Stimulated activated CD8-positive, alpha-beta memory T cell treated with anti-CD3 and anti-CD28 coated beads, Interleukin-4, amount 100 ng/mL, for 1 hour (primary cell): ENCODE measurements at places on chromosomes 3 and 15.

- no peak for DNase-seq
These were observed 43.6 kb downstream of the LDHAL6B start for GRCh38 chr15:59250249-59250648.

GRCh38 chr15:96762566-96762965 lies 432.1 kb downstream of the NR2F2 start:
- DNase-seq: no peak

GRCh38 chr3:41190509-41191284 lies 8.6 kb upstream of the CTNNB1 start:
- no peak for DNase-seq

DNA sequence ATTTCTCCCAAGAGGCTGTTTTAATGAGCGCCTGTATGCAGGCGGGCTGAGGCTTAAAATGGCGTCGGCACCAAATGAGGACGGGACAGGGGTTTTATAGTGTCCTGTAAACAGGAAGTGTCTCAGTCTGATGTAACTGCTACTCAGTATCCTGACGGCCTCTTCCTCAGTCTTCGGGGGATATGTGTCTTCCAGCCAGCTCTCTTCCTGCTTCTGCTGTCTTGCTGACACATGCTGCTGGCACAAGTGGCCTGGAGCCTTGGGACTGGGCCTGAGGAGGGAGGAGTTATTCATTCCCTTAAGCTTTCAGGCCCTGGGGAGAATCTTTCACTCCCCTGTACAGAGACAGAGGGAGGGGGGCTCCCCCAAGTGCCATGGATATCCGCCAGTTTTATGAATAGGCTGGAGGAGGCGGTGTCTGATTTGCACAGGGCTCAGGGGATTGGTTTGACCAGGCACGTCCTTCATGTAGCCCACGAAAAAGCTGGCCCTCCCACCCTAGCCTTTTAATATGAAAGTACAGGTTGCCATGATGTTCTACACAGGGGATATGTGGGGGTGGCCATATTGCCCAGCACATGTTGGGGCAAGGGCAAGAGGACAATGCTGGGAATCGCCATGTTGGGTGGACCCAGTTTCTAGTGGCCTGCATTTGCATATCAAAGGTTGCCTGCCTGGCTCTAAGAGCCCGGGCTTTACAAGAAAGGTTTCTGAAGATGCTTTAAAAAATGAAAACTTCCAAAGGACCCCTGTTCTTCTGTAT lies 19.9 kb downstream of the NDUFB4 start:
- DNase-seq: no peak

GRCh38 chr3:46208167-46208704 lies at the start of gene CCR1:
Gene CCR1 (minus strand): TSS chr3:46208313. CDS start chr3:46204313, 4,000 bp downstream.
- peak; percentile 10 for DNase-seq

DNA sequence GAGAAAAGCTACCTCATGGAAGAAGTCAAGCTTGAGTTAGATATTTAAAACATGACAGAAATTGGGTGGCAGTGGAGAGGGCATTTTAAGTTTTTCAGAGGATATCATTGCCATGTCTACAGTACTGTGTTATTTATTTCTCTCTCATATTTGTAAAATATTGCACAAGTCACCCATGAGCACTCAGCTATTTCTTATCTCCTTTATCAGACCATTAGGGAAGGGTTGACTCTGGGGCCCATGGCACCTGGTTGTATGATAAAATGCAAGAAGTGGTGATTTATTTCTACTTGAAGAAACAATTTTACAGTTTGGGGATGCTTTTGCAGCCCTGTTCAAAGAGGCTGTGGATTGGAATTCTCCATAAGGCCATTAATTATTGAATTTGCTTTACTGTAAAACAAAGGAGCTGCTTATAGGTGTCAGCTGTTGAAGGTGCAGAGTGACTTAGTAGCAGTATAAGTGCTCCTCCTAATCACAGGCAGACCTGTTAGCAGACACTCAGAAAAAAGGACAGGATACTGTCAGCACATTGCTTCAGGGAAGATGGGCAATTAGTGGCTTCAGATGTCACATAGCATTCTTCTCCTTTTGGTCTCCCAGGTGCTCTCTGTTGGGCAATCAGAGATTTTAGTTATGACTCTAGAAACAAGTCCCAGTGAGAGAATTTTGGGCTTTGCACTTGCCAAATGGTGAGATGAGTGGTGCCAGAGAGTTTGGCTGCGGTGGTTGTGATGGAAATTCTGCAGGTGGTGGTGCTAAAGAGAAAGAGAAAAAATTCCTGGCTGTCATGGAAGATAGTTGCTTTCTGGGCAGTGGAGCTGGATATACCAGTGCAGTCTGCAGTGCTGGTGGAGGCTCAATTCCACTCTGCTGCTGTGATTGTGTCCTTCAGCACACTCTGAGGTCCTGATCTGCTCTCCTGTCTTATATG lies 129.7 kb upstream of the ROPN1 start:
- no peak for DNase-seq

DNA sequence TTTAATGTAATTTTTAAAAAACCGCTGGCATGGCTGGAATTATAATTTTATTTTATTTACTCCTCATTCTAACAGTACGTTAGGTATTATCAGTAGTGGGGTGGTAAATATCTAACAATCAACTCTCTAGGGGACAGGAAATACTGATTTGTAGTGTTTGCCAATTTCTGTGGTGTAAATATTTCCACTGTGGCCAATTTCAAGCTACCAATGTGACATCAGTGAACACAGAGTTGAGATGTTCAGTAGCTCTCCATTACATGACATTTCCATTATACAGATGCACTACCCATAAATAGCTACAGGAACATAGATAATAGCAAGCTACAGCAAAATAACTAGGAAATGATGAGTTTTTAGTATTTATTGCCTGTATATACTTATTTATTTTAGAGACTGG lies 10.0 kb upstream of the ARL8B start:
- no peak for DNase-seq

- no peak for DNase-seq
These were observed 42.5 kb downstream of the EPHB3 start for GRCh38 chr3:184604039-184604601.

- no peak for DNase-seq
These were observed 118.0 kb upstream of the MEF2A start for GRCh38 chr15:99447497-99448371.

- DNase-seq: no peak
These were observed 7.7 kb downstream of the FILIP1L start for GRCh38 chr3:100106531-100107141.
